CD4-positive, CD25-positive, alpha-beta regulatory T cell (primary cell): ENCODE measurements at places on chromosomes 6 and 20.

- no peak for DNase-seq
Measured at GRCh38 chr6:137512757-137513605, 18.8 kb upstream of the OLIG3 start.

DNA sequence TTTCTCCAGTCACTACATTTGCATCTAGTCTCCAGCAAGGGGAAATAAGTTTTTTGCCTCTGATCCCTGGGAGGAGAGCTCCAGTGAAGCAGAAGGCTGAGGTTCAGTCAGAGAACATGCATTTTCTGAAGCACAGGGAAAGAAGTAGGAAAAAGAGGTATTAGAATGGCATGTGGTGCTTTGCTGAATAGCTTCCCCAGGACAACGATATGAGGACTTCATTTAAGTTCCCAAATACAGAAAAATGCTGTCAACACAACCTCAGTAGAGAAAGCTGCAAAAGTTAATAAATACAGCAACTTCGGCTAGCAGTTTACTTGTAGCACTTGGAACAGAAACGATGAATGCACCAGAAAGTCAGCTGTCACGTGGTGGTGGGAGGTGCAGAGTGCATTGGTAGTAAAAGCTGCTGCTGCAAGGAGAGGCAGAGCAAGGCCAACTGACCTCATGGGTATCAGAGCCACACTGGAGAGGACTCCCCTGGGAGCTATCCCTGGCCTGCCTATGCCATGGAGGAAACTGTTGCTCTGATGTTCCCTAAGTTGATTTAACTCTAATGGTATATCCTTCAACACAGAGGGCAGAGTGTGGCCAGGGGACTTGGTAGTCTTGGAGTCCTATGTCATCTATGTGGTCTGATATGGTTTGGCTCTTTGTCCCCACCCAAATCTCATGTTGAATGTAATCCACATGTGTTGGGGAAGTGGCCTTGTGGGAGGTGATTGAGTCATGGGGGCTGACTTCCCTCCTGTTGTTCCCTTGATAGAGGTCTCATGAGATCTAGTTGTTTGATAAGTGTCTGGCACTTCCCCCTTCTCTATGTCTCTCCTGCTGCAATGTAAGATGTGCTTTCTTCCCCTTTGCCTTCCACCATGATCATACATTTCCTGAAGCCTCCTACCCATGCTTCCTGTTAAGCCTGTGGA, 85.9 kb downstream of the ADTRP start:
- DNase-seq = no peak

GRCh38 chr6:170042596-170043118, 248.2 kb downstream of the DLL1 start:
- no peak for DNase-seq

- DNase-seq = no peak
Measured at GRCh38 chr20:49207076-49207475, 12.1 kb upstream of the DDX27 start.

- no peak for DNase-seq
Measured at GRCh38 chr6:21740376-21741124, 147.0 kb downstream of the SOX4 start.

- no peak for DNase-seq
Measured at GRCh38 chr6:73516514-73517489, 4.0 kb downstream of the EEF1A1 start.

DNA sequence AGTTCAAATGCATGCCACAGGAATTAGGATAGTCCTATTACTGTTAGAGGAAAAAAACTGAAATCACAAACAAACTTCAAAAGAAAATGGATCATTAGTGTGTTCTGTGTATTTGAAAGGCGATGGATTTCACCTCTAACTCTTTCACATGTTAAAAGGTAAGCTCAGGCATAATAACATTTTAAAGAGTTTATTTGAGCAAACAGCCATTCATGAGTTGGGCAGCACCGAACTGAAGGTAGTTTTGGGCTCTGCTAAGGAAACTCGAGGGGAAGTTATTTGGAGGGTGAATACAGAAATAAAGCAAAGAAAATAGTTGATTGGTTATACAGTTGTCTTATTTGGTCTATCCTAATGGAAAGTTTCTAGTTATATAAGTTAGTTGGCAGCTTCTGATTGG, 546.5 kb upstream of the POU3F2 start:
- DNase-seq = no peak

GRCh38 chr6:34839666-34840352, 47.9 kb downstream of the BLTP3A start:
- DNase-seq = no peak

DNA sequence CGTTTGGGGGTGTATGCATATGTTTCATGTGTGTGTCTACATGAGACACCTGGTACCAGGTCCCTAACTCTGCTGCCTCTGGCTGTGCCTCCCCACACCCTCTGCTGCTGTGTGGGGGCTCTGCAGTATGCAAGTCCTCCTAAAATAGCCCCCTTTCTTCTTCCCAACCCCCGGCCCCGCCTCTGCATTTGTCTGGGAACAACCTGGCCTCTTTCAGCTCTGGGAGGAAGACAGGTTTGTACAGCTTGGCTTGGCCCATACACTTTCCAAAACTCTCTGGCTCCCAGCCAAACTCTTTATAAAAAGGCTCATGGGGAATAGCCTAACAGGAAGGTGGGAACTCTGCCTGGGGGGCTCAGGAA, 27.1 kb upstream of the EMILIN3 start:
- DNase-seq = no peak

DNA sequence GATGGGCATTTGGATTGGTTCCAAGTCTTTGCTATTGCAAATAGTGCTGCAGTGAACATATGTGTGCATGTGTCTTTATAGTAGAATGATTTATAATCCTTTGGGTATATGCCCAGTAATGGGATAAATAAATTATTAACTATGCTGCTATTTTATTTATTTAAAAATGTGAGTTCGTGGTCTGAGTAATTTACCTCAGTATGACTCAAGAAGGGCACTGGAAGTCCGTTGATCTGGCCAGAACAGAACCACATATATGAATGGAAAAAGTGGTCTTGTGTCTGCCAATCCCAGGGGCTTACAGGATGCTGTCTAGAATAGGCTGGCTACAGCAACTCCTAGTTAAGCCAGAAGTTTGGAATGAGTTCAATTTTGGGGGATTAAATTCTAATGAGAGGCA, 27.6 kb upstream of the HLA-C start:
- no peak for DNase-seq

GRCh38 chr20:62104791-62105345, 17.4 kb upstream of the LSM14B start:
- DNase-seq = no peak

DNA sequence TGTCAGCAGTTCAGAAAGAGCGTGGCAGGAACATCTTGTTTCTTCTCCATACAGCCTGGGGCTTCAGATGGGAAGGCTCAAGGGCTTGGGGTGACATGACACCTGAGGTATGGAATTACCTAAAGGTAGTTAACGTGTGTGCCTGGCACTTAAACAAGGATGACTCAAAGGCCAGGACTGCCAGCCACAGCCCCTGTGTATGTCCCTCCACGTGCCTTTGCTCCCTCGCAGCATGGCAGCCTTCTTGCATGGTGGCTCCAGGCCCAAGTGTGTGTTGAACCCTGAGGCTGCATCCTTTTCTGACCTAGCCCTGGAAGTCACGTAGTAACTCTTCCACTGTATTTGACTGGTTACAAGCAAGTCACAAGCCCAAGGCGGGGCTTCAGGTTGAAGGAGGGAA, 33.6 kb upstream of the MYL9 start:
- no peak for DNase-seq

DNA sequence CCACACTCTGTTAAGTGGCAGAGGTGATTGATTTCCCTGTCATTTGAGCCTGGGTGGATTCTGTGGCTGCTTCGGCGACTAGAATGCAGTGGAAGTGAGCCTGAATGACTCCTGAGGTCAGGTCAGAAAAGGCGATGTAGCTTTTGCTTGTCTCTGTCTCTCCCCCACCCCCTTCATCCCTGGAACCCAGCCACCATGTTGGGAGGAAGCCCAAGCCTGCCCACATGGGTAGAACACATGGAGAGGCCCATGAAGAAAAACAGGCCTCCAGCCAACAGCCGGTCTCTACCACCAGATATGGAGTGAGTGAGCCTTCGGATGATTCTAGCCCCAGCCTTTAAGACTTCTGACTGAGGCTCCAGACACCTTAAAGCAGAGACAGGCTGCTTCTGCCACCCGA, 181.0 kb downstream of the TFAP2C start:
- no peak for DNase-seq

GRCh38 chr6:89976694-89977020, 82.4 kb downstream of the GJA10 start:
- no peak for DNase-seq

DNA sequence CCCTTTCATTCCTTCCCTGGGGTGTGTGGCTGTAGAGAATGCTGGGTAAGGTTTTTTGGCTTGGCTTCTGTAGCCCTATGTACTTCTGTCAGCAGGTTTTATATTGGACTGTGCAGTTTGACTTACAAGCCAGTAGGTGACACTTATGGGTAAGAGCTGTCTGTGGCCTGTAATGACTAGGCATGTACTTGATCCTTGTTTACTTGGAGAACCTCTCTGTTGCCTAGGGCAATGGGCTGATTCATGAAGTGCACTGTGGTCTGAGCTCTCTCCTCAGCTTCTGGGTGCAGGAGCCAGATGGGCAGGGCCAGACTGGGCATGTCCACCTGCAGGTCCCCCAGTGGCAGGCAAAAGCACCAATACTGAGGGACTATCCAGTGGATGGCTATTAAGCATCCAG, 544.6 kb downstream of the ADGRB3 start:
- DNase-seq = no peak

GRCh38 chr20:48723308-48724264, 104.2 kb downstream of the PREX1 start:
- no peak for DNase-seq

GRCh38 chr20:62674370-62674769, 32.1 kb downstream of the SLCO4A1 start:
- DNase-seq = no peak

DNA sequence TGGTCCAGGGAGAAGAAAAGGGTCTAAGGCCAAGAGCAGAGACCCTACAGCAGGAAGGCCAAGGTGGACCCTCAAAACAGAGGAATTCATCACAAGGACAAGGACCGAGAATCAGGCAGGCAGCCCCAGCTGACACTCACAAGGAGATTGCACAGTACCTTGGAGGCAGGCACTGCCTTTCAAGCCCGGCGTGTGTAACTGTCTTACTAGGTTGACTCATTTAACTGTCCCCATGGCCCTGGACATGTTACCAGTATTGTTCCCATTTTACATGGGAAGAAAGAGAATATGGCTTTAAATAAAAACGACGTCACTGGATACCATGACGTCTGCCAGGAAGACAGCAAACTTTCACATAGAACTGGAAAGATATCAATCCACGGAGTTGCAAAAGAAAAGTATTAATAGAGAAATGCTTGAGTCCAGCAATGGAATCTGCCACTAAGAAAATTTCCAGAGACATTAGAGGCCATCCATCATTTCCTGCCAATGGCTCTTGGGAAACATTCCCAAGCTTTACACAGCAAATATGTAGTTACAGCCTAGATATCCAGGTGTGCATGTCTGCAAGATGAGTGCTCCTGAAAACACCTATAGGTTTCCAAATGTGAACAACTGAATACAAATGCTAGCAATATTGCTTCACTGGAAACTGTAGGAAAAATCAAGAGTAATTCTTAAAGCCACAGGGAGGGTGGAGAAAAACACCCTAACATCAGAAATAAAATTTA, 111.5 kb upstream of the RPS6KA2 start:
- DNase-seq = no peak

DNA sequence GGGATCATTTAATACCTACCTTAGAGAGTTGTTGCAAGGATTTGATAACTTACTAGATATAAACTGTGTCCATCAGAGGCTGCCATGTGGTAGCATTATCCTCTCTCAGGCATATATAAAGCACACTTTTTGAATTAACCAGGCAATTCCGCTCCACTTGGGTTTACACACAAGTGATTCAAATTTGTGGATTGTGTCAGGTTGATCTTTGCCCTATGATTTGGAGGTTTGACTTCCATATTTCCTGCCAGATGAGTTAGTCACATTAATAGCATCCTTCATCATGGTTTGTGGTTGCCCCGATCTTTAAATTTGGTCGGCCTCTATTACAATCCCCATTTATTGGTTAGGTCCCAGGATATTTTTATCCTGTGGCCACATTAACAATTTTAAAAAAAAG, 44.8 kb upstream of the CTAGE9 start:
- DNase-seq = no peak

- DNase-seq = no peak
Measured at GRCh38 chr6:136014454-136015437, 163.2 kb downstream of the PDE7B start.

DNA sequence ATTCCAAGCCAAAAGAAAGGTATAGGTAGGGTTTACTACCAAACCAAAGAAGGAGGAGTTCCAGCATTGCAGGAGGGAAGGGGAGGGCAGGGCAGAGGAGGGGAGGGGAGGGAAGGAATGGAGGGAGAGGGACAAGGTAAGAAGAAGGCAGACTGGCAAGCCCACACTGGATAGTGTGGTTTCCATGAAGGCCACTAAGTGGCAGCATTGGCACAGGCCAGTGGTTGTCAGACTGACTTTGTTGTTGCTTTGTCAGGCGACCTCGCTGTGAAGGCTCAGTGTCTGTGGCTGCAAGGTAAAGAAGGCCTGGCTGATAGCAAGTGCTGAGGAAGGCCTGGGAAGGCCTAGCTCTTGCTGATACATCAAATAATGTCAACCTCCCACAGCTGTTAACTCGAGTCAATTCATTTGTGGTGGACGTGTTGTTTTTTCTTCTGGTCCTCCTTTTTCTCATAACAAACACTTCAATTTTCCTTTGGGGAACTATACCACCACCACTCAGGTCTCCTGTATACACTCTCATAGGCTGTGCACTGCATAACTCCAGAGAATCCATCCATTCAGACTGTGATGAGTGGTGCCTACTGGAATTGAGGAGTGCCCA, 7.7 kb upstream of the ZNF334 start:
- DNase-seq = peak; percentile 55

DNA sequence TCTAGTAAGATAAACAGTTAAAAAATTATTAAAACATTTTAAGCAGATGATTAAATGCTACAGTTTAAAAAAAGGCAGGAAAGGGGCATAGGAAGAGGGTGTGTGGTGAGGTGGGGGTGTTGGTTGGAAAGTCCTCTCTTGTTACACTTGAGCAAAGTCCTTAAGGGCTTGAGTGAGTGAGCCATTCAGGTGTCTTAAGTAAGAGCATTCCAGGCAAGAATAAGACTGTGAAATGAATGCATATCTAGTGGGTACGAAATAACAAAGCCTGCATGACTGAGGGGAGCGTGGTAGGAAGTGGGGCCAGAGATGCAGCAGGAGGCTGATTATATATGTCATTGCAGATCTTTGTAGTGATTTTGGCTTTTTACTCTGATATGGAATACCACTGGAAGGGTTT, 5.1 kb downstream of the CDKAL1 start:
- DNase-seq = no peak

GRCh38 chr6:34098045-34098936, 47.6 kb downstream of the GRM4 start:
- no peak for DNase-seq

- no peak for DNase-seq
Measured at GRCh38 chr6:35166520-35166919, 25.4 kb upstream of the TCP11 start.

GRCh38 chr6:3697609-3698008, 53.9 kb downstream of the PXDC1 start:
- DNase-seq = no peak

GRCh38 chr6:157712585-157713295, 110.3 kb upstream of the SNX9 start:
- DNase-seq = no peak

- no peak for DNase-seq
Measured at GRCh38 chr20:911882-912600, 4.1 kb downstream of the ANGPT4 start.

- no peak for DNase-seq
Measured at GRCh38 chr6:21022343-21023107, 488.3 kb downstream of the CDKAL1 start.
